Small intestine (tissue), 16 donors: ENCODE measurements at places on chromosomes 6 and 20.
A peak's percentile ranks its signal among the peaks of the same experiment; 100 is the strongest.

- peak; percentile 8 for DNase-seq
Measured at GRCh38 chr6:162621246-162621645, 106.3 kb downstream of the PRKN start.

GRCh38 chr6:137219664-137220252 lies 573 bp upstream of the IFNGR1 start:
- DNase-seq = no peak

DNA sequence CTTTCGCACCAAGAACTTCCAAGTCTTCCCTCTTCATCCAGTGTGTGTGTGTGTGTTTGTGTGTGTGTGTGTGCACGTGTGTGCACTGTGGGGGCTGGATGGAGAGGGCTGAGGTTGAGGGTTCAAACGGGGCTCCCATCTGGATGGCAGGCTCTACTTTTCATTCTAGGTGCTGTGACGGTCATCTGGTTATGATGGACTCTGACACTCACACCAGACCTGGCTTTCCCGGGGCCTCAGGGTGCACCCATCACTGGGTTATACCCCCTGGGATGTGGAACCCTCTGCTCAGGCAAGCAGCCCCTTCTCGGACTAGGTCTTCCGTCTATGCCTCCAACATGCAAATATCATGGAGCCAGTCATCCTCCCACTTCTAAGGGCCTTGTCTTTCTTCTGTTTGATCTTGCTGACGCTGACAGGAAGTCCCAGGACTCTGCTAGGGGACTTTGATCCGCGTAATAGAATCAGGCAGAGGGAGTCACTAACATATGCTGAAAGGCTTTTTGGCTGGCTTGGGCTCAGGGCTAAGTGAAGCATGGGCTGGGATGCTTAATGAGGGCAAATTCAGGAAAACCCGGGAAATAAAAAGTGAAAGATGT lies 313.6 kb downstream of the CDC5L start:
- DNase-seq = peak; percentile 2

DNA sequence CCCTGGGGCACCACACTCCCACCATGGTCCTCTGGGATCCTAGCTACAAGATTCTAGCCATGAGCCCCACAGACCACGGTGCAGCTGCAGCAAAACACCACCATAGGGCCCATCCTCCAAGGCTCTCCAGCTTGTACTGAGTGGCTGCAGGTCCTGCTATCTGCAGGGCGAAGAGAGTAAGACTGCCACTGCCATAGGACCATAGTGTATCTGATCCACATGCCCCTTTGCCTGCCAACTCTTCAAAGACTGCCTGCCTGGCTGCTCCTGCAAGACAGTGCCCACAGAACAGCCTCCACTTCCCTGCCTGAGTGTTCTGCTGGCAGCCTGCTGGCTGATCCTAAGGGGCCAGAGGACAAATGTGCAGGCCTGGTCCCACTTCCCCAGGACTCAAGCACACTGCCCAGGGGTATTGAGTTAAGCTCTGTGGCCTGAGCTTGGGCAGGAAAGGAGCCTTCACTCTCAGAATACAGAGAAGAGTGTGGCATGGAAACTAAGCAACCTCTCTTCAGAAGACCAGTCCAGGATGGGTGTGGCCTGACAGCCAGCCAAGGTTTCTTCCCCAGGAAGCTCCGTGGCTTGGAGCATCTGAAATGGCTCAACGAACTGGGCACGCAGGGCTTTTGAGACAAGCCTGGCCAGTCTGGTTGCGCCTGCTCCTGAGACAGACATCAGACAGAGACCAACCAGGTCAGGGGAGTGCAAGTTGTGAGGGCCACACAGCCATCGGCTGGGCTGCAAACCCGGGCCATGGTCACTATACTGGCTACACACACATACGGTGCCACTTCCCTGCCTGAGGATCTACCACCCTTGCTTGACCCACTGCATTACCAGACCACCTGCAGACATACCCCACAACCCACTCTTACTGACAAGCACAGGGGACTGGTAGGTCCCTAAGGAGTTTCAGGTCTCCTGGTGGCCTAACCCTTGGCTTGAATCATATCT lies 54.5 kb downstream of the RNGTT start:
- DNase-seq = no peak

- DNase-seq = no peak
Measured at GRCh38 chr6:77290798-77291197, 172.5 kb downstream of the HTR1B start.

DNA sequence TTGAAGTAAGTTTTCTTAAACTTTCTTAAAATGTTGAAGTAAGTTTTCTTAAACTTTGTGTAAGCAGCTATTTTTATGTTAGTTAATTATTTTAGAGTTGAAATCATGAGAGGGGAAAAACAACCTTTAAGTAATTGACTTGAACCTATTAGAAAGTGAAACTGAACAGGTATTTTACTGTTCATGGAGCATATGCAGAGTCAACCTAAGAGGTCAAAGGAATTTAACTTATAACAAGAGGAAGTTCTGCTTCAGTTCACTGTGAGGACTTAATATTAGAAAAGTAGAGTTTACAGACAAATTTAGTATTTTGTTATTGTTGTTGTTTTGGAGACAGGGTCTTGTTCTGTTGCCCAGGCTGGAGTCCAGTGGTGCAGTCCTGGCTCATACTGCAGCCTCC lies 38.0 kb downstream of the CDYL start:
- DNase-seq = no peak

DNA sequence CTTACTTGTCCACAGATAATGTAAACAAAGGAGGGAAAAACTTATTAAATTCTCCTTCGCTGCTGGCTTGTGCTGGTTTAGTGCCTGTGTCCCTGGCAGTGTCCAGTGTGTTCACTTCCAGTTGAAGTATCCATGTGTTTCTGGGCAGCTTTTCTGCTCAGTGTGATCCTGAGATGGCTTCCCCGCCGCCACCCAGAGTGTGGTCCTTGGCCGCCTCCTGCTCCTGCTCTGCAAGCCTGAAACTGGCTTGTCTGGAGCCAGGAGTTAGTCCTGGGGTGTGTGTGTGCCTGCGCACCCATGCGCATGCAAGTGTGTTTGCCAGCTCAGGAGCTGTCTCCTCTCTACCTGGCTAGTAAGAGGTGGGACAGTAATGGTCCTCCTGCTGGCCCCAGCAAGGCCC lies 7.2 kb downstream of the BTBD3 start:
- no peak for DNase-seq
